Upper lobe of left lung (tissue), 6 donors: ENCODE measurements at places on chromosomes 12 and 14. TPM values are rescaled to one million over a fixed set of nuclear protein-coding genes. Genes with fewer than 3 reads are reported as not detected.

- no peaks in the 10 kb centered on the region for H3K36me3 ChIP-seq
- H3K4me3 ChIP-seq: no peak overlapping the region
- peaks cover 32% of the 10 kb centered on the region for H3K4me1 ChIP-seq
- H3K27me3 ChIP-seq: no peaks in the 10 kb centered on the region
- H3K27ac ChIP-seq: peak overlapping the region; percentile 88
Measured at GRCh38 chr12:52907092-52907810, 2.4 kb upstream of the KRT8 start.

- H3K36me3 ChIP-seq: peaks cover 21% of the 10 kb centered on the region
- no peak for DNase-seq
- H3K4me1 ChIP-seq: no peaks in the 10 kb centered on the region
- H3K27ac ChIP-seq: no peak overlapping the region
Measured at GRCh38 chr12:30732954-30733637, 21.7 kb downstream of the CAPRIN2 start.

DNA sequence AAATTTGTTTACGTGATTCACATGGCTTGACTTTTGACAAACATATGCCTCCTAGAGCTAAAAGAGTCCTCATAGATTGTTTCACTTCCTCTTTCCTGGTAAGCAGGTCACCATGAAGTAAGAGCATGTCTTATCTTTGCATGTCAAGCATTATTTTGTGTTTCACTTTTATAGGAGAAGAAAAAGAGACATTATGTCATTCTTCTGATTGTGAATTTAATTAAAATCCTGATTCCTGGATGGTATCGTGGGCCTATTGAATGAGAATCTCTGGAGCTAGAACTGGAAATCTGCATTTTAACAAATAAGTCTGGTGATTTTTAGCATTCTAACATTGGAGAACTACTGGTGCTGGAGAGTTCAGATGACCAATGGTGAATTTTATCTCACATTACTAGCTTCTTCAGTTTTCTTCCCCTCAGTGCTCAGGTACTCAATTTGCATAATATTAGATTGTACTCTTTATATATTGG lies 218.6 kb upstream of the ATP2B1 start:
- H3K27ac ChIP-seq: no peak overlapping the region
- no peaks in the 10 kb centered on the region for H3K27me3 ChIP-seq
- no peaks in the 10 kb centered on the region for H3K4me1 ChIP-seq
- DNase-seq: no peak

GRCh38 chr12:94777936-94778335 lies 127.6 kb upstream of the TMCC3 start:
- no peak overlapping the region for H3K27ac ChIP-seq
- H3K4me1 ChIP-seq: no peaks in the 10 kb centered on the region
- H3K4me3 ChIP-seq: no peak overlapping the region
- no peaks in the 10 kb centered on the region for H3K36me3 ChIP-seq
- no peaks in the 10 kb centered on the region for H3K27me3 ChIP-seq

DNA sequence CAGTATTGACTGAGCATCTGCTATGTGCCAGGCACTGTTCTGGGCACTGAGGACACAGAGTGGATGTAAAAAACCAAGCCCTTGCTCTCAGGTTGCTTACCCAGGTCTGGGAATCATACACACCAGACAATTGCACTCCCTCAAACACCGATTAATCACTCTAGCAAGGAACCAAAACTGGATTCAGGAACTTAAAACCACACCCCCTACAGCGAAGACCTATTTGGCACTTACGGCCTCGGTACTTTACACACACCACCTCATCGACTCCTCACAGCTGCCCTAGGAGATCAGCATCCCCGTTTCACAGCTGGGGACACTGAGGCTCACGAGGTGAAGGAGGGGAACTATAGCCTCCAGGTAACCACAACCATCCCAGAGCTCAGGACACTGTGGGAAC lies 1.6 kb downstream of the GLTP start:
- no peaks in the 10 kb centered on the region for H3K27me3 ChIP-seq
- peak overlapping the region; percentile 92 for H3K27ac ChIP-seq
- no peaks in the 10 kb centered on the region for H3K36me3 ChIP-seq
- no peak for DNase-seq

DNA sequence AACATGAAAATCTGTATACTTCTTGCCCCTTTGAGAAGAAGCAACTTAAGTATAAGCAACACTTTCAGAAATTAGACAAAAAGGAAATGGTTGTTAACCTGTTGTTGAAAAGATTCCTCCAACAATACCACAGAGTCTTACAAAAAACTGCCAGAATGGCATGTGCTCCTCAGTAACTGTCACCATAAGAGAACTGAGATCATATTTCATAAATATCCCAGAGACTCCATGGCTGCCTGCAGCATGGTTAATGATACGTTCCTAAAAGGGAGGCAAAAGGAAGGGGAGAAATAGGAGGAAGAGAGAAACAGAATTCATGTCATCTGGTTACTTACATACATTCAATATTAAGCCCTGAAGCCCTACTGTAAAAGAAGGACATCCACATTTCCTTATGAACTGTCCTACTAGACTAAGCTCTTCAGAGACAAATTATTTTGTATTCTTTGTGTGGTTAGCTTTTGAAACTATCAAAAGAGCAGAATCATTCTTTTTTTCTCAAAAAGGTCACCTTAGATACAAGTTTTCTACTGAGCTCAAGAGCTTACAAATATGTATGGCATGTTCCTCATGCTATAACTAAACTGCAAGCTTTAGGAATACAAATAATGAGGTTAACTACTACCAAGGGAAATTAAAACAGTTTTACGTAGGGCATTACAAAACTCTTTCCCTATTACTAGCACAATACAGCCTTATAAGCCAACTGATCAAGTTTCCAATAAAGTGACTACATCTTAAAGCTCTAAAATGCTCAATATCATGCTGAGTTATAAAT lies 37.8 kb downstream of the ERGIC2 start:
- no peak for DNase-seq
- H3K36me3 ChIP-seq: peaks cover 8% of the 10 kb centered on the region
- H3K27ac ChIP-seq: no peak overlapping the region
- H3K4me1 ChIP-seq: no peaks in the 10 kb centered on the region
- no peak overlapping the region for H3K4me3 ChIP-seq
- H3K27me3 ChIP-seq: no peaks in the 10 kb centered on the region

DNA sequence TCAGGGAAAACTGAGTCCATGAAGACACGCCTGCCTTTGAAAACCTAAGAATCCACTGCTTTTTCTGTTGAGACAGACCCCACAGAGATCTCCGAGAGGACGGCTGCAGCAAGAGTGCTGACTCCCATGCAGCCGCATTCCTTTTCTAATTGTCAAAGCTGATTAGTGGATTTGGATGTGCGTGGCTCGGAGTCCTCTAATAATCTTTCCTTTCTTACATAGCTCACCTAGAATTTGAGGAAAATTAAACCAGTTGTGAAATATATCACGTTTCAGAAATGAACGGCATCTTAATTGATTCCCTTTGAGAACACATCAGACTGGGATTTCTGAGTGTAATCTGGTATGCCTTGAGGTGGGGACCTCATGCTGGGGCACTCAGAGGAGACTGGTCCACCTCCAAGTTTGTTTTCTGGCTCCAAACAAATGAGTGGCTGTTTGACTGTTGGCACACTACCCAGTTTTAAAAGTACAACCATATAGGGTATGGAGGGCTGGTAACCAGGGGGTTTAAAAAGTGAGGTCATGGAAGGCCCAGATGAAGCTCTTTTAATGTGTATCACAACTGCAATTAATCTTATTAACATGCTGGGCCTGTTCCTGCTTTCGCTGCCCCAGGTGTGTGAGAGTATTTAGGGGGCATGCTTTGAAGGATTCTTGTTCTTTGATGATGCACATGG lies 63.3 kb downstream of the RASSF3 start:
- H3K27me3 ChIP-seq: no peaks in the 10 kb centered on the region
- peak overlapping the region; percentile 76 for H3K27ac ChIP-seq
- H3K4me1 ChIP-seq: peaks cover 94% of the 10 kb centered on the region
- H3K4me3 ChIP-seq: no peak overlapping the region
- no peak for DNase-seq
- no peaks in the 10 kb centered on the region for H3K36me3 ChIP-seq

- peaks cover 14% of the 10 kb centered on the region for H3K4me1 ChIP-seq
- H3K4me3 ChIP-seq: no peak overlapping the region
- peak overlapping the region; percentile 47 for H3K27ac ChIP-seq
- no peaks in the 10 kb centered on the region for H3K36me3 ChIP-seq
- DNase-seq: peak; percentile 93
- no peaks in the 10 kb centered on the region for H3K27me3 ChIP-seq
Measured at GRCh38 chr12:52217223-52217622, 15.8 kb upstream of the KRT7 start.

DNA sequence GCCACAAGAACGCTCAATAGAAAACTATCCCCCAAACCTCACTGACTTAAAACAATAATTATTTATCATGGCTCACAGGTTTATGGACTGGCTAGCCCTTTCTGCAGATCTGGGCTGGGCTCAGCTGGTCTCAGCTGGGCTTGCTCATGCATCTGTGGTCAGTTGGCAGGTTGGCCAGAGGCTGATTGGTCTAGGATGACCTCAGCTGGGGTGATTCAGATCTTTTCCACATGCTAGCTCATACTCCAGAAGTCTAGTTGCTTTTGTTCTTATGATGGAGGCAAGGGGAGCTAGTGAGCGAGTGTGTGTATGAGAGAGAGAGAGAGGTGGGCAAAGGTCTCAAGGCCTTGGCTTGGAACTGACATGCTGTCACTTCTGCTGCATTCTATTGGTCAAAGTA lies 181.2 kb upstream of the NRXN3 start:
- H3K27me3 ChIP-seq: no peaks in the 10 kb centered on the region
- no peaks in the 10 kb centered on the region for H3K36me3 ChIP-seq
- peak overlapping the region; percentile 28 for H3K27ac ChIP-seq
- no peak overlapping the region for H3K4me3 ChIP-seq
- H3K4me1 ChIP-seq: no peaks in the 10 kb centered on the region
- no peak for DNase-seq

- DNase-seq: no peak
- no peaks in the 10 kb centered on the region for H3K36me3 ChIP-seq
- no peaks in the 10 kb centered on the region for H3K4me1 ChIP-seq
- no peak overlapping the region for H3K4me3 ChIP-seq
Measured at GRCh38 chr14:80324649-80325048, 113.3 kb upstream of the DIO2 start.

DNA sequence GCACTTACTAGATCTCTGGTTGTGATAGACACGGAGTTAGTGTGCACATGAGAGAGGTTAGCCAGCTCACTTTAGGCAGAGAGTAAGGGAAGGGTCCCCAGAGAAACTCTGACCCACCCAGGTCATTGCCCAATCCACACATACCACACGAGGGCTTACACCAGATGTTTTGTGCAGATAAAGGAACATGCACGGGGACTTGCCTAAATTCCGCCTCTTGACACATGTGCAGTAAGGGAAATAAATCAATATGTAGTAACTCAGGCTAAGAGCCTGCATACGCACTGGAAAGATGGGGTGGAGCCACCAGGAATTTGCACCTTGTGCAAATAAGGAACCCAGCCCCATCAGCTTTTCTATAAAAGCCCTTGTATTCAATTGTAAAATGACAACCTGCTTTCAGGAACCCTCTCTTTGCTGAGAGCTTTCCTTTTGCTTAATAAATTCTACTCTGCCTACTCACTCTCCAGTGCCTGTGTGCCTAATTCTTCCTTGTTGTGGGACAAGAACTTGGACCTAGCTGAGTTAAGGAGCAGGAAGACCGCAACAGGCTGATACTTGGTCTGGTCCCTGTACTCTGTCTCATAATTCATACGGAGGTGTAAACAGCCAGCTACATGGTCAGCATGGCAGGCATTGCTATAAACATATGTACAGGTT lies 120.2 kb downstream of the EMP1 start:
- no peak overlapping the region for H3K27ac ChIP-seq
- no peak for DNase-seq
- H3K4me1 ChIP-seq: no peaks in the 10 kb centered on the region
- H3K27me3 ChIP-seq: no peaks in the 10 kb centered on the region
- H3K36me3 ChIP-seq: no peaks in the 10 kb centered on the region

DNA sequence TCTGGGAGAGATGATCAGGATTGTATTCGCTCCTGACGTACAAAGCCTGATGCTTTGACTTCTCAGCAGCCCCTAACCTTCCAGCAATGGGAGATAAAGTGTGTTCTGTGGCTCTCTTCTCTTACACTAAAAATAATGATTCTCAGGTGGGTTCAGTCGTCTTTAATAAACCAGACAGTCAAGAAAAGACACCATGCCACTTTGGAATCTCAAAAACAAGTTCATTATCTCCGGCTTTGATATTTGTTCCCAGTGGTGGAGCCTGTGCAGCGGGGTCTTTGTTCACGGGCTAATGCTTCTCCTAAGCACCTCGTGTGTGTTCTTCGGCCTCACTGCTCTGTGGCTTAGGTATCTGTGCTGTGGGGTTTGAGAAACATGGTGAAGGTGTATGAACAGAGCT lies 1.6 kb downstream of the ACVR1B start:
- no peaks in the 10 kb centered on the region for H3K27me3 ChIP-seq
- H3K4me1 ChIP-seq: peaks cover 60% of the 10 kb centered on the region
- H3K36me3 ChIP-seq: no peaks in the 10 kb centered on the region
- peak overlapping the region; percentile 68 for H3K4me3 ChIP-seq
- peak overlapping the region; percentile 93 for H3K27ac ChIP-seq

GRCh38 chr14:82537831-82538230 lies 1004.2 kb upstream of the SEL1L start:
- H3K27ac ChIP-seq: no peak overlapping the region
- DNase-seq: no peak
- H3K4me3 ChIP-seq: no peak overlapping the region
- H3K27me3 ChIP-seq: no peaks in the 10 kb centered on the region
- H3K36me3 ChIP-seq: no peaks in the 10 kb centered on the region

DNA sequence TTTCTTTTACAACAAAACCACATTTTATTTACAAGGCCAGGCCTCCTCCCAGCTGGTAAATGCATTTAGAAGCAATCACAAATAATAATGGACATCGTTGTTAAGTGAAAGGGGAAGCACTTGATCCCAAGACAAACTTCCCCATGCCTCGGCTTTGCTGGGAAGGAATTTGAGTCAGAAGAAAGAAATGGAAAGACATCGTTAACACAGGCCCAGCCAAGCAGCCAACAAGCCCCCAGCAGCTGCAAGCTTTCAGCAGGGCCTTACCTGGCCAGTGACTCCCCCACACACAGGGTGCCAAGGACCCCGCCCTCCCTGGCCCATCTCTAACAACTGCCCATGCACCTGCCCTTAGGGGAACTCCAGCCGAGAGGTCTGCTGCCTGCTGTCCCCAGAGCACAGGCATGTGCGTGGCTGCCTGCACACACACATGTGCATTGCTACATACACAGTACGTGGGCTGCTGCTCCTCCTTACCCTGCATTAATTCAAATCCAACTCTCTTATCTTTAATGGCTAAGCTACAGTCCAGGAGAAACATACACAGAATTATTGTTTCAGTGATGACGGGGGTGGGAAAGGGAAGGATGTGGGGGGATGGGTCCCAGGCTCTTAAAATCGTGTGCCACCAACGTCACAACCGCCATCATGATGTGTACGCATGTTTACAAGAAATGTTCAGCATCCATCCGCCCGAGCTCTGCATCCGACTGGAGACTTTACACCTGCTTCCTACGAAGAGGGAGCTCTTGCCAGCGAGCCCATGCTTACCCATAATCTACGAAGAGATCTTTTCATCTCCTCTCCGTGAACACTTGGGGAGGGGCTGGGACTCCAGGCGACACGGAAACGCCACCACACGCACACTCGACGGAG lies 9.8 kb downstream of the BCL11B start:
- no peak overlapping the region for H3K4me3 ChIP-seq
- no peaks in the 10 kb centered on the region for H3K36me3 ChIP-seq

GRCh38 chr14:64807551-64807950 lies 72.2 kb downstream of the SPTB start:
- H3K4me1 ChIP-seq: peaks cover 7% of the 10 kb centered on the region
- no peaks in the 10 kb centered on the region for H3K27me3 ChIP-seq
- no peaks in the 10 kb centered on the region for H3K36me3 ChIP-seq
- no peak overlapping the region for H3K4me3 ChIP-seq

Gene RTN1
- 7.9 TPM for total RNA-seq

Gene SERPINA10
- not detected for total RNA-seq

Gene IGF1
- 4.9 TPM for total RNA-seq

Gene CLEC1B
- total RNA-seq: not detected

Gene MOAP1
- 40.4 TPM for total RNA-seq

Gene OAS3
- 15.3 TPM for total RNA-seq

Gene LMNTD1
- total RNA-seq: 1.6 TPM
